Naive thymus-derived CD4-positive, alpha-beta T cell (primary cell): ENCODE measurements at places on chromosomes 5 and 9. TPM values are rescaled to one million over a fixed set of nuclear protein-coding genes. Genes with fewer than 3 reads are reported as not detected.
A peak's percentile ranks its signal among the peaks of the same experiment; 100 is the strongest.

Gene EDIL3
- total RNA-seq = not detected

Gene PCDHGC5
- total RNA-seq = 0.13 TPM

Gene G3BP1
- total RNA-seq = 244 and 246 TPM in 2 replicates

Gene TRIM52
- total RNA-seq = 71.6 TPM

Gene SETX
- 66.1 TPM for total RNA-seq

Gene WDR41
- 22.1 and 23.8 TPM in 2 replicates for total RNA-seq

DNA sequence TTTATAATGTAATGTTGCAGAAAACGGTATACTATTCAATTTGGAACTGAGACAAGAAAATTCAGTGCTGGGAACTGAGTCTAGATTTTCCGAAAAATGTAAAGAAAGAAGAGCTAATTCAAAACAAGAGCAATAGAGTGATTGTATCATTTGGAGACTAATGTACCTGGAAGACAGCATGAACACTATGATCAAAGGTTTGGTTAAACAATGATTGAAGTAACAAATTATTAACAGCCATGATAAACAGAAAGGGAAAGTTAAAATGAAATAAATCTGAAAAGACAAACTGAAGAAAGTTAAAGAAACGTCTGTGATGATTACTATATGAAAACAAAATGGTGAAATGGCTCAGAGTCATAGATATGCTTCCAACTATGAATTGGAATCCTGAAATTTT, 300.6 kb upstream of the MPDZ start:
- H3K27me3 ChIP-seq = no peaks in the 10 kb centered on the region
- no peaks in the 10 kb centered on the region for H3K4me1 ChIP-seq
- H3K4me3 ChIP-seq = no peak overlapping the region
- no peak overlapping the region for H3K27ac ChIP-seq
- DNase-seq = no peak
- no peaks in the 10 kb centered on the region for H3K36me3 ChIP-seq

DNA sequence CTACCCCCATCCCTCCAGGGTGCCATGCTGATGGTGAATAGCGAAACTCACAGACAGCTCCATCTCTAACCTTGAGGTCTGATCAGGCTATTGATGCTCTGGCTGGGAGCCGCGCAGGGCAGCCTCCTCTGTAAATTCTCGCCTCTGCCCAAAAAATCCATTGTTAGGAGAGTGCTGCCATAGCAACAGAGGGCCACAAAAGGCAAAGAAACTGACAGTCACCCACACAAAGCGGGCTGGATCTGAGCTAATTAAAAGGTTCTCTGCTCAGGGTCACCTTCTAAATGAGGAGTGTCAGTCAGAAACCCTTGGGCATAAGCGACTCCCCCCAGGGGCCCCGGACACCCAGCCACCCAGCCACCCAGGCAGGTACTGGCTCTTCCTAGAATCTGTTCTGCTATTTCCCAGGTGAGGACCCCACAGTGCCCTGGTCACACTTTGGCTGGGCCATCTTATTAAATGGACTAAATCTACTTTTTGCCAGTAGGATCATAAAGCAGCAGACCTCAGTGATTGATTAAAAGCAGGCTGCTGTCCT, 126.7 kb downstream of the MED10 start:
- H3K4me3 ChIP-seq = no peak overlapping the region
- no peaks in the 10 kb centered on the region for H3K27me3 ChIP-seq
- no peaks in the 10 kb centered on the region for H3K4me1 ChIP-seq
- H3K36me3 ChIP-seq = no peaks in the 10 kb centered on the region
- no peak for DNase-seq

GRCh38 chr5:124234770-124235562, 511.5 kb downstream of the ZNF608 start:
- no peak overlapping the region for H3K4me3 ChIP-seq
- H3K4me1 ChIP-seq = no peaks in the 10 kb centered on the region
- no peak for DNase-seq
- H3K36me3 ChIP-seq = no peaks in the 10 kb centered on the region

DNA sequence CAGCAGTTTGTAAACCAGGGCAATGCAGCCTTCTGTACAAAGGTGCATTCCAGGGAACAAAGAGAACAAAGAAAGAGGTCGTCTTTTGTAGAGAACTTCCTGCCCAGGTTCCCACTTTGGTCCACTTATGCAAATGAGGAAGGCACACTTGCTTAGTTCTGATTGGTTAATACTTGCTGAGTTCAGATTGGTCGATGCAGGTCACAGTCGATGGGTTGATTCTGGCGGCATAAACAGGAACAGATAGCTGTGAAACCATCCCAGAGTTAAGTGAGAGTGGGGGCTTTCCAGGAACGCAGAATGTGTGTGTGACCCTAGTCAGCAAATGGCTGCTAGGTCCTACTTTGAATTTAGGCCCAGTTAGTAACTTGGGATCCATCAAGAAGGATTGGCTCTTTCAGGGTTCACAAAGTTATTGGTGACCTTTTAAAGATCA, 1.8 kb upstream of the ADAMTS13 start:
- no peaks in the 10 kb centered on the region for H3K36me3 ChIP-seq
- H3K27me3 ChIP-seq = no peaks in the 10 kb centered on the region
- H3K4me1 ChIP-seq = peaks cover 12% of the 10 kb centered on the region
- H3K4me3 ChIP-seq = no peak overlapping the region
- DNase-seq = no peak
- H3K27ac ChIP-seq = no peak overlapping the region

- no peak overlapping the region for H3K27ac ChIP-seq
- DNase-seq = no peak
- H3K27me3 ChIP-seq = no peaks in the 10 kb centered on the region
Measured at GRCh38 chr5:175649967-175650366, 7.9 kb upstream of the HRH2 start.

DNA sequence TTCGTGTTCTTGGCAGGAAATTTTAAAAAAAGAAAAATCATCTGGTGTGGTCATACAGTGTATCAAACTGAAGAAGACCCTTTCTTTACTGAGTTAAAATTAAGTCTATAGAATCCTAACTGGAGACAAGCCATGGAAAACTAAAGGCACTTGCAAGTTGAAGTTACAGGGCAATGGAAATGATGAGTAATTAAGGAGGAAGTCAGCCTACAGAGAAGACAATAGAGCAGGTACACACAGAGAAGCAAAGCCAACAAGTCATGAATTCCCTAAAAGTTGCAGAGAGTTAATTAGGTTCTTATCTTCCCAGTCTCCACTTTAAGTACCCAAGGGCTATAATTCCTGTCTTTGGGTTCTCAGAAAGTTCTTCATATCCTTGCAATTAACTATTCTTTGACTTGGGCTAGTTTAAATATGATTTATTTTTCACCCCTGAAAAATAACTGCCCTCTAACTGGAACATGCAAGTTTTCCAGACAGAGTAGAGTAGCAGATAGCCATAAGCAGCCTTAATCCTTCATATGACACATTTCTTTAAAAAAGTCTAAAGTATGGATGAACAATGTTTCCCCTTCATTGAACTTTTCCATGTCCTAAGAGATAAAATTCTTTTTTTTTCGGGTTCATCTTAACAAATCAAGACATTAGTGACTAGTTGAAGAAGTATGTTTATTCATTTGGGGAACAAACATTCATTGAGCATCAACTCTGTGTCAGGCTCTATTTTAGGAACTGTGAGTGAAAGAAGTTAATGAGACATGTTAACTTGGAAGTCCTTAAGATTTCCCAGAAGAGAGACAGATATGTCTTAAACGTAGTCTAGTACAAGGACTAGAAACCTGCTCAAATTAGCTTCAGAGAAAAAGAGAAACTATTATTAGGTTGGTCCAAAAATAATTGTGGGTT, 5.2 kb upstream of the ITGA2 start:
- H3K27me3 ChIP-seq = no peaks in the 10 kb centered on the region
- no peaks in the 10 kb centered on the region for H3K36me3 ChIP-seq
- no peak for DNase-seq

GRCh38 chr9:129383019-129383560, 205.0 kb upstream of the IER5L start:
- H3K27me3 ChIP-seq = no peaks in the 10 kb centered on the region
- no peaks in the 10 kb centered on the region for H3K36me3 ChIP-seq
- H3K27ac ChIP-seq = peak overlapping the region; percentile 82

DNA sequence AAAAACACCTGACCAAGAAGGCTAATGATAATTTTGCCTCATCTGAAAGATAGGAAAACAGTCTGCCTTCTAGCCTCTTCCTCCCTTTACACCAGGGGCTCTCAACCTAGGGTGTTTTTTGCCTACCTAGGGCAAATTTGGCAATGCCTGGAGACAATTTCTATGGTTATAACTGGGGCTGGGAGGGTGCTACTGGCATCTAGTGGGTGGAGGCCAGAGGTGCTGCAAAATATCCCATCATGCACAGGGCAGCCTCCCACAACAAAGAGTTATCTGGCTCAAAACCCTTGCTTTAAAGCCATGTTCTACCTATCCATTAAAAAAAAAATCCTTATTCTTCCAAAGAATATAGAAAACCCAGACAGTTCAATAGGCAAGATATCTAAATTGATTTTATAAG, 45.0 kb upstream of the NR3C1 start:
- H3K27me3 ChIP-seq = no peaks in the 10 kb centered on the region
- H3K4me3 ChIP-seq = no peak overlapping the region
- H3K27ac ChIP-seq = no peak overlapping the region

- H3K27ac ChIP-seq = no peak overlapping the region
- no peak for DNase-seq
- H3K27me3 ChIP-seq = no peaks in the 10 kb centered on the region
- no peak overlapping the region for H3K4me3 ChIP-seq
Measured at GRCh38 chr5:32233696-32234447, 59.8 kb upstream of the GOLPH3 start.

DNA sequence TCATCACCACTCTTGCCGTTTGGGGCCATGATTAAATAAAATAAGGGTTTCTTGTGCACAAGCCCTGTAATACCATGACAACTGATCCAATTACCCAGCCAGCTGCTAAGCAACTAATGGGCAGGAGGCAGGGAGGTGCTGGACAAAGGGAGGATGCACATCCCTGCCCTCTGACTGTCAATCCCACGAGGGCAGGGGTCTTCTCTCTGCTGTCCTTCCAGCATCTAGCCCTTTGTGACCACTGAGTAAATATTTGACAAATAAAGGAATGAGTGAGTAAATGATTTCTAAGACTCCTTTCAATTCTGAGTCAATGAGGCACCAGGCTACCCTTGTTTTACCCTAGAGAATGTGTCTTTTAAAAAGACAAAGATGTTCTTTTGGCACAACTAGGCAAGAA, 247.1 kb downstream of the SYK start:
- peaks cover 5% of the 10 kb centered on the region for H3K27me3 ChIP-seq
- no peak overlapping the region for H3K27ac ChIP-seq
- no peaks in the 10 kb centered on the region for H3K36me3 ChIP-seq
- no peak overlapping the region for H3K4me3 ChIP-seq
- DNase-seq = no peak

DNA sequence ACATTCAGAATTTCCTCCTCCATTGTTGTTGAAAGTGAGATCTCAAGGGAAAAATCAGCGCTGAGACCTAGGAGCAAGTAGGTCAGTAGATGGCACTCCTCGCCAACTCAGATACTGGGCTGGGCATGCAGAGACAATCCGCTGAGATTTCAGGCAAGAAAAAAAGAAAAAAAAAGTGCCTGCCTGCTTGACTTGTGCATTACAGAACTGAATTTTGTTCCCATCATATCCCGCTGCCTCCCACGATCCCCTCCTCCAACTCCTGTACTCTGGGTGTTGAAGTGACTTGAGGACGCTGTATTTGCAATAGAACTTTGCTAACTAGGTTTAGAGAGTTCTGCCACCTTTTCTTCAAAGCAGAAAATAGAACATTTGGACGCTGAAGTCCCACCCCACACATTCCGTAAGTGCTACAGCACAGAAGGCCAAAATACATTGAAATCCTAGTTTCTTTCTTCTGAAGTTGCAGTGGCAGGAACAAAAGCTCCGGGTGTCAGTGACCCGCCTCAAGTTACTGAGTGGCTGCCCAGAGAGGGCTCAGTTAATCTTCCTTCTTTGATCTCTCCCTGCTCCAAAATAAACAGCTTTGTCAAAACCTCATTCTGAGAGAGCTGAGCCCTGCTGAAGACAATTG, 265.8 kb downstream of the MLLT3 start:
- no peaks in the 10 kb centered on the region for H3K4me1 ChIP-seq
- peaks cover 10% of the 10 kb centered on the region for H3K36me3 ChIP-seq
- peak; percentile 62 for DNase-seq

DNA sequence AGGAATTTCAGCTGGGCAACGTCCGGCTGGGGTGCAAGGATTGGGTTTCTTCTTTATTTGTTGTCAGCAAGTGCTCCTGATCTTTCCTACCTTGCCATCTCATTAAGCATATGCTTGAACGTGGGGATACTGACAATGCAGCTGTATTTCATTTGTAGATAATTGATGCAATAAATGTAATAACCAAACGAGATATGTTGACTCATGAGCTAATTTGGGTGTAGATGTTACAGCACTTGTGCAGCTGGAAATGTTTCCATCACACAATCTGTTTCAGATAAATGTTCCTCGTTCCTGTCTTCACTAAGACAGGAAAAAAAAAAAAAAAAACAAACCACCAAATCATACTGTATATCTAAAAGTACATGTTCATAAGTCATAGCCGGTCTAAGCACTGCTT, 123.8 kb downstream of the DMRT2 start:
- no peaks in the 10 kb centered on the region for H3K4me1 ChIP-seq
- H3K4me3 ChIP-seq = no peak overlapping the region
- no peaks in the 10 kb centered on the region for H3K36me3 ChIP-seq
- no peak for DNase-seq
- H3K27me3 ChIP-seq = no peaks in the 10 kb centered on the region
- no peak overlapping the region for H3K27ac ChIP-seq

GRCh38 chr9:26157411-26157810, 479.2 kb upstream of the TUSC1 start:
- DNase-seq = no peak
- no peaks in the 10 kb centered on the region for H3K4me1 ChIP-seq
- H3K4me3 ChIP-seq = no peak overlapping the region
- H3K27me3 ChIP-seq = no peaks in the 10 kb centered on the region
- H3K27ac ChIP-seq = no peak overlapping the region
- no peaks in the 10 kb centered on the region for H3K36me3 ChIP-seq
